ENCODE measurements at places on chromosomes 2 and 18. TPM values are rescaled to one million over a fixed set of nuclear protein-coding genes. Genes with fewer than 3 reads are reported as not detected.
A peak's percentile ranks its signal among the peaks of the same experiment; 100 is the strongest.

- DNase-seq: no peak
Observed at GRCh38 chr2:96103761-96104486, 12.4 kb downstream of the ADRA2B start.

- peak; percentile 69 for DNase-seq
Observed at GRCh38 chr2:26769089-26769761, 5.1 kb downstream of the SLC35F6 start.

DNA sequence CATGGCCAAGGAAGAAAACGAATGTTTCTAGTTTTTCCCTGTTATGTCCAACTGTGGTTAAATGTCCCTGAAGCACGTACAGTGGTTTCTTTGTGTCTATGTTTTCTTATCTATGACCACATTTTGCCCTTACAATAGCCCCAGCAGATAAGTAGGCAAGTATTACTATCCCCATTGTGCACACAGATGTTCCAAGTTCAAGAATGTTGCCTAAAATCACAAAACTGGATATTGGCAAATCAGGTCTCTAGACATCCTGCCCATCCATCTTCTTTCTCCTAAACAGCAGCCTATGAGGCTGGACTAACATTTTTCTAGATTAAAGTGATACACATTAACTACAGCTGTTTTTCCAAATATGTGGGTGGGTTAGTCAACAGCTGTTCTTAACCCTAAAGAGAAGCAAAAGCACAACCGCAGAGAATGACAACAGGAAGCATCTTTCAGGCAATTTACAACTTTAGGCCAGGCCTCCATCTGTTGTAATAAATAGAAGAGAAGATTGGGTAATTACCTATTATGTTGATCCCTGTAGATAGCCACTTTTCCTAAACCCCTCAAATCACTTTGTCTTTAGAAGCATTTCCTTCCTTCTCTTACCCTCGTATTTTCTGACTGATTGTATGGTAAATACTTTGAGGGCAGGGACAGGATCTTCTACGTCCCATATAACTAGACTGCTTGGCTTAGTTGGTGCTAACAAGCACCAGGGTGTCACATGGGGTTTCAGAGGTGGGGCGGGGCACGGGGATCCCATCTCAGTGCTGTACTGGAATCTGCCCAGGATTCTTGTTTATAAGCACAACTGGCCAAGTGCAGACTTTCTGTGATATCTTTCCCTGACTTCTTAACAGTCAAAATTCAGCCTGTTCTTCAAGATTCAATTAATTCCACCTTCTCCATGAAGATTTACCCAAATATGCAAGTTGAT is 132.1 kb upstream of the SETBP1 start:
- DNase-seq: no peak

DNA sequence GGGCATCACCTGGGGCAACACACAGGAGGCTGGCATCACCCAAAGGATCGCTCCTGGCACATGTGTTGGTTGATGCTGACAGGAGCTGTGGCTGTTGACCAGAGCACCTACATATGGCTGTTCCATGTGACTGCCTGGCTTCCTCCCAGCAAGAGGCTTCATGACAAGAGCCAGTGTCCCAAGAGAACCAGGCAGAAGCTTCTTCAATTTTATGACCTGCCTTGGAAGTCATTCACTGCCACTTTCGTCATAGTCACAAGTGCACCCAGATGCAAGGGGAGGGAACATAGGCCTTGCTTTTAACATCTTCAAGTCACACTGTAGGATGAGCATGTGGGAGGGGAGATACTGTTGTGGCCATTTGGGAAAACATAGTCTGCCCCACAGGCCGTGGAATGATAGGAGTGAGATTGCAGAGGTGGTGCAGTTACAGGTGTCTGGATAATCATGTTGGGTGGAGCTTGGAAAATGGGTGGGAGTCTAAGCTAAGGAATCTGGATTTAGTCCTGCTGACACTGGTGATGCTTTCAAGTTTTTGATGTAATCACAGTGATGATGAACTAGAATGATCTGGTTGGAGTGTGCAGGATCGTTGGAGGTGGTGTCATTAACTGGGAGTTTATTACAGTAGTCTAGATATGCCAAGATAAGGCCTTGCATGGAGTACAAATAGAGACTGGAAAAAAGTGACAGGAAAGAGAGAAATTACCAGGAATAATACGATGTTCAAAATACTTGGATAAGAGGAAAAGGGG is 107.0 kb downstream of the RAPGEF4 start:
- DNase-seq: no peak

DNA sequence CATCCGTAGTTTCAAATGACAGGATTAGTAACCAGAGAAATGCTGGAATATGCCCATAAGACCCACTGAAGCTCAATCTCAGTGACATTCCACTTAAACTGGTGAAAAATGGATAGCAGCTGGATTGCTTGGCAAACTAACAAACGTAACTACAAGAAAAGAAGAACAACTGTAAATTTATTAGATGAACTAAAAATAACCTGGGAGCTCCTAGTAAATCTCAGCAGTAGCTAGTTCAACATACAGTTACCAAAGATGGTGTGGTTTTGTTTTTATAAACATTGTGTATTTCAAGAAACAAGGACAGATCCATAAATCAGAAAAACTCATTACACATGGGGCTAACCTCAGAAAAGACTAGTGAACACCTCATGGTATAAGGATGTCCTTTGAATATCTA is 531.9 kb downstream of the XIRP2 start:
- no peak for DNase-seq

GRCh38 chr2:77147153-77147552 is 375.0 kb downstream of the LRRTM4 start:
- DNase-seq: no peak

DNA sequence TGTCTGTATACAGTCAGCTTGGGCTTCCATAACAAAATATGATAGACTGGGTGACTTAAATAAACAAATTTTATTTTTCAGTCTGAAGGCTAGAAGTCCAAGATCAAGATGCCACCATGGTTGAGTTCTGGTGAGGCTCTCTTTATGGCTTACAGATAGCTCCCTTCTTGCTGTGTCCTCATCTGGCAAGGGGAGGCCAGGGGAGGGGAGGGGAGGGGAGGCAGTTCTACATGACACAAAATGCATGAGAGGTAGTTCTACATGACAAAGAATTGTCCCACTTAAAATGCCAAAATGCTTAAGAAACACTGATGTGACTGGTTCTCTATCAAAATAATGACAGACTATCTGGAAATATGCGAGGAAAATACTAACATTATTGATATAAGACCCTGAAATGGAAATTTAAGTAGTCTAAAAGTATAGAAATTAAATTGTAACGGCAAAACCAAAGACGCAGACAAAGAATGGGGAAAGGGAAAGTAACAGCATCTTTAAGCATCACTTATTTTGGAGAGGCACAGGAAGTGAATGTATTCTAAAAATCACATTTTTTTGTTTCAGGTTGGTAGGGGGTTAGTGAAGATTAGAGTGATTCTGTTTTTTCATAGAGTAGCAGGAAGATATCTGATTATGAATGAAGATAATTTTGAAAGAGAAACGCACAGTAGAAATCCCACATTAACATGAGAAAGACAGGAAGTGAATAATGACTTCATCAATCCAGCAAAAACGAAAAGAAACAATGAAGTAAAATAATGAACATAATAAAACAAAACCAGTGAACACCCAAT is 131.4 kb downstream of the STRN start:
- DNase-seq: no peak

- peak; percentile 10 for DNase-seq
Observed at GRCh38 chr2:223669453-223670225, 67.5 kb upstream of the SCG2 start.

The OR6B2 gene
- not detected for total RNA-seq

The NCOA1 gene
- 3.4 TPM for total RNA-seq

The GALNT13 gene
- 1.3 TPM for total RNA-seq

The HOXD3 gene
- total RNA-seq: not detected

The DSG2 gene
- total RNA-seq: 91.5 TPM
